D341Med (cell line): ENCODE measurements at places on chromosomes 1 and 21.

- no peak for DNase-seq
These were observed 624 bp downstream of the CTSK start for GRCh38 chr1:150807249-150808023.

DNA sequence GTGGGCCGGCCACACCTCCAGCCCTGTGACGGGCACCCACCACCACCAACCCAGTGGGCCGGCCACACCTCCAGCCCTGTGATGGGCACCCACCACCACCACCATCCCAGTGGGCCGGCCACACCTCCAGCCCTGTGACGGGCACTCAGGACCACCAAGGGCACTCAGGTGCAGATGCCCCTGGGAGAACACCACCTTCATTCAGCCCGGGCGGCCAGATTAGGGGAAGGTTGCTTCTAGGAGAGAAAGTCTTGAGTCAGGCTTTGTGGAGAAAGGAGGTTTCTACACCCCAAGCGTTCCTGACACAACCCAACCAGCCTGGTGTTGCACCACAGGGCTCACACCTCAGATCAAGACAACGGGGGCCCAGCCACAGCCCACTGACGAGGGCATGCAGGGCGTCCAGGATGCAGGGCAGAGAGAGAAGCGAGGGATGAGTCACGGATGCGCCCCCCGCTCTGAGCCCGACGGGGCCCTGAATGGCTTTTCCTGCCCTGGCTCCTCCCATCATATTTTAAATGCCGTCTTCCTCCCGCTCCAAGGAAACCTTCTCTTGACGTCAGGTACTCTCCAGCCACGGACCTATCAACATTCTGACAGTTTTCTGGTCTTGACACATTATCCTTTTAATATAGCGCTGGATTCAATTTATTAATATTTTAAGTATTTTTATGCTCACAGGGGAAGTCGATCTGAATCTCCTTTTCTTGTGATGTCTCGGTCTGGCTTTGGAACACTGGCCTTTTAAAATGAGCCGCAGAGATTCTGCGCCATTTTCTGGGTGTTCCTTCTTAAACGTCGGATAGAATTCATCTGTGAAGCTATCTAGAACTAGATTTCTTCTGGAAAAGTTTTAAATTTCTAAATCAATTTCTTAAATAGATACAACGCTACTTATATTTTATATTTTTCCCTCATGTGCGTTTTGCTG, 631 bp upstream of the SPATC1L start:
- DNase-seq: peak; percentile 88

GRCh38 chr1:22370190-22370498, 81.5 kb upstream of the ZBTB40 start:
- no peak for DNase-seq

DNA sequence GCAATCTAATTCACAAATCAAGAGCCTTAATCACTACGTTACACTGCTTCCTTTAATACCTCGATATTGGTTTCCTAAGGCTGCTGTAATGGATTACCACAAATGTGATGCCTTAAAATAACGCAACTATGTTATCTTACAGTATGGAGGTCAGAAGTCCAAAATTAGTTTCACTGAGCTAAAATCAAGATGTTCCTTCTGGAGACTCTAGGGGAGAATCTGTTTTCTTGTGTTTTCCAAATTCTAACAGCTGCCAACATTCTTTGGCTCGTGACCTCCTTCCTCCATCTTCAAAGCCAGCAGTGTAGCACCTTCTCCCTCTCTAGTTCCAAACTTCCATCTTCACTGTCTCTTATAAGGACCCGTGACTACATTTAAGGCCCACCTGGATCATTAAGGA, 335.0 kb upstream of the NFIA start:
- no peak for DNase-seq

DNA sequence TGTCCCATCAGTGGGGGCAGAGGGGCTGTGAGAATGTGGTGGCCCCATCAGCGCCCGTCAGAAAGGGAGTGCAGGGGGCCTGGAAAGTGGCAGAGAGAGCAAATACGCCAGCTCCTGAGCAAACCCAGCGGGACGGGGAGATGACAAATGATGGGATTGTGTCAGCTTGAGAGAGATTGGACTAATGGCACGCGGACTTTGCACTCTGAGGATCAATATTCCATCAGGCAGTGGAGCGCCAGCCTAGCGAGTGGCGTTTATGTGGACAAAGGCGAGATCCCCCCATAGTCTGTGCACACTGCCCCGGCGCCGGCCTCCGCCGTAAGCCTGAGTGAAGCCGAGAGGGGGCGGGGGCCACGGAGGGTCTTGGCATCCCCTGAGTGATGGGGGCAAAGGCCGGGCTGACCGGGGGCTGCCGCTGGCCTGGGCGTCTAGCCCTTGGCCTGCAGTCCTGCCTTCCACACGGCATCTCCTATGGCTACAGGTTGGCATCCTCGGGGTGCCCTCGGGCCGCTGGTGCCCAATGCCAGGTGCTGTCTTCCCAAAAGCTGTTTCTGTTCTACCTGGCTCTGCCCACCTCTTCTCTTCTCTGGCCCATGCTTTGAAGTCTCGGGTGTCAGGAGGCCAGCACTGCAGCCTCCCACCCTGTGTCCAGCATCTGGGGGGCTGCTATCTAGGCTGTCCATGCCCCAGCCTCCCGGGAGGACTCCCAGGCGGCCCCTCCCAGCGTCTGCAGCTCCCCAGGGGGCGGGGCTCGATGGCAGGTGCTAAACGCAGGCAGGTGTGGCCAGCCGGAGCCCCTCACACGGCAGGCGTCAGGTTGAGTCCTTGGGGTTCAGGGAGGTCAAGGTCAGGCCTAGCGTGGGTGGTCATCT, 46.5 kb downstream of the PRDM16 start:
- no peak for DNase-seq
